ENCODE measurements at places on chromosomes 3 and 15. TPM values are rescaled to one million over a fixed set of nuclear protein-coding genes. Genes with fewer than 3 reads are reported as not detected.

DNA sequence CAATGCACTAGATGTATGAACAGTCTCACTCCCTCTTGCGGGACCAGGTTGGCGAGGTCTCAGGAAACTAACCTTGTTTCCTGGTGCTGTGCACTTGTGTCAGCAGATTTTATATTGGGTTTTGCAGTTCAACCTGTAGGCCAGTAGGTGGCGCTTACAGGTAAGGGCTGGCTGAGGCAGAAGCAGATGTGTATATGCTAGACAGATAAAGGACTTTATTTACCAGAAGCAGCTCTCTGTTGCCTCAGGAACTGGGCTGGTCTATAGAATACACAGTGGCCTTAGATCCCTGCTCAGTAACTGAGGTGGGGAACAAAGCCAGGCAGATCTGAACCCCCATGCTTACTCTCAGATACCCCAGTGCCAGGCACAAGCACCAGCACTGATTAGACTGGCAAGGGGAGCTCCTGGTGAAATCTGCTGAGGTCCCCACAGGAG, 296.8 kb downstream of the DOCK3 start:
- DNase-seq = no peak

DNA sequence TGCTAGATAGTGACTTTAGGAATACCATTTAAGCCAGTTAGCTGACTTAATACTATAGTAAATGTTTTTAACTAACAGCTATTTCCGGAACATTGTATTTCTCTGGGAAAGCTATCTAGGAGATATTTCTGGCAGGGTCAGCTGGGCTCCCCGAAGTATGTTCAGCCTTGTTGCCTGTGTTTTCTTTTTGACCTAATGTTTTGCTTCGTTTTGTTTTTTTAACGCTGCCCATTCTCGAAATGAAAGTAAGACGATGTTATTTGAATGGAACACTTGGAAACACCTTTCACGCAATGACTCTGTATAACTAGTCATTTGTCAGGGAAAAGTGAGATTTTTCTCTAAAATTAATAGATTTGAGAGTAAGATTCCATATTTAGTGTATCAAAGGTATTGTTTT, 702.9 kb upstream of the NAALADL2 start:
- DNase-seq = no peak

The SLC7A14 gene
- polyA plus RNA-seq = not detected

The PLXND1 gene
- 15.5 TPM for polyA plus RNA-seq

GRCh38 chr15:65258375-65259262, 28.1 kb downstream of the PARP16 start:
- DNase-seq = no peak

The ATG7 gene
- polyA plus RNA-seq = 10.3 TPM

GRCh38 chr3:103056542-103056941, 621.7 kb downstream of the ZPLD1 start:
- no peak for DNase-seq

GRCh38 chr3:48630407-48630806, 4.9 kb downstream of the SLC26A6 start:
- peak; percentile 30 for DNase-seq

The CCRL2 gene
- polyA plus RNA-seq = 0.55 TPM

DNA sequence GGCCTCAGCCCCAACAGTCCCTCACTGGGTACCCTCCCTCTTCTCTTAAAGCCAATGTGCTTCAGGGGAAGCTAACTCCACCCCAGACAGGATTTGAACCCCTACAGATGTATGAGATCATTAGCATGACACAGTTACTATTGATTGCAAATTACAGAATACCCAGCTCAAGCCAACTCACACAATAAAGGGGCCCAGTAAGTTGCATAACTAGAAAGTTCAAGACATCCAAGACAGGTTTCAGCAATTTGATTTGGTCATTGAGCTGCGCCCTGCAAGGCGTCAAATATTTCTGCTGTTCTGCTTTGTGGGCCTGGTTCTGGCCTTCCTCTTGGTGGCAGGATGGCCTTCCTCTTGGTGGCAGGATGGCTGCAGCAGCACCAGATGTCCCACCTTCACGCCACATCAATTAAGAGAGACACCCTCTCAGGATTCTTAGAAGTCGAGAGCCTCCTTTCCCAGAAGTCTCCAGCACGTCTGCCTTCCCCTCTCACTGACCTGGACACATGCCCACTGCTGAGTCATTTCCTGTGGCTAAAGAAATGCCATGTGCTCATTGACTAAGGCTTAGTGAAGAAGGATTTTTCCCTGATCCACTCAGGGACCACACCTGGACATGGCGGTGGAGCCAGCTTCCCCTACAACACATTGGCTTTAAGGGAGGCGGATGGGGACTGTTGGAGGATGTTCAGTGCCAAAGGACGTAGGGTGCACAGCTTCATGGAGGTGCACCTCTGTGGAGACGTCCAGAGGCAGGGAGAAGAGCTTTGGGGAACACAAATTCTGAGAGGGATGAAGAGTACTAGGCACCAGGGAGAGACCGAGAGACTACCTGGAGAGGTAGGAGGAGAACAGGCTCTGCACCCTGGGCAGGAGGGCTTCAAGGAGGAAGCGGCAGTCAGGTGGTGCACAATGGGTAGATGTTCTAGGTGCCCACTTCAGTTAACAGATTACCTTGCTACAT, 49.1 kb downstream of the DNASE1L3 start:
- no peak for DNase-seq

The PLSCR2 gene
- not detected for polyA plus RNA-seq

GRCh38 chr3:161273589-161274218, 52.6 kb downstream of the NMD3 start:
- DNase-seq = no peak

GRCh38 chr3:126743350-126743749, 39.3 kb downstream of the CHCHD6 start:
- DNase-seq = no peak

- DNase-seq = no peak
Measured at GRCh38 chr3:189718215-189718614, 87.0 kb downstream of the TP63 start.

DNA sequence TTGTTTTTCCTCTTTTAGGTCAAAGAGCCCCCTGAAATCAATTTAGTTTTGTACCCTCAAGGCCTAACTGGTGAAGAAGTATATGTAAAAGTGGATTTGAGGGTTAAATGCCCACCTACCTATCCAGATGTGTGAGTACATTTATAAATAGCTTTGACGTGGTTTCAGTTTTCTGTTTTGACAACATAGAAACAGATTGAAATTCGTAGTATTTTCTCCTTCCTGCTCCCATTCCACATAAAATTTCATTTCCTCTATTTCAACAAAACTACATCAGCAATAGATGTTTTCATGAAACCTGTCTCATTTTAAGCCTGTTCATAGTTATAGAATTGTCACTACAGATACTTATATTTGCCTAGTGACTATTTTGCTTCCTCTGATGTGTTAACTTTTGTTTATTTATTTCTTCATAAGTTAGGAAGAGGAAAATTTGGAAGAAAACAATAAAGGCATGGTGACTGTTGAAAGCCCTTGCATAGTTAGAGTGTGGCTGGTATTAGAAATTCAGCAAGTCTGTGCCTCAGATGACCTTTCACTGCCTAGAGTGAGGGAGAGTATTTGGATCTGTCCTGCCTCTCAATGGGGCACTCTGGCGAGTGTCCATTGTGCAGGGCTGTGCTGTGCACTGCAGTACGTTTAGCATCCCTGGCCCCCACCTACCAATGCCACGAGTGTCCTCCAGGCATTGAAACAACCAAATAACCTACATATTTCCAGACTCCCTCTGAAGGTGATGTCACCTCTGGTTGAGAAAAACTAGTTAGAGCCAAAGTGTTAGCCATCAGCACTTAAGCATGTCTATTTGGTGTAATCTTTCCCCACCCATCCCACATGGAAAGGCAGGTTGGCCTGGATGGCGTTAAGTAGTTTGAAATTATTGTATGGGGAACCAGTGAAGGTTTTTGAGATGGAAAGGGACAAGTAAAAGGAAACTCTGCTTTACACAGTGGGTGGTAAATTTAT, 5.9 kb downstream of the EIF2AK4 start:
- DNase-seq = no peak

DNA sequence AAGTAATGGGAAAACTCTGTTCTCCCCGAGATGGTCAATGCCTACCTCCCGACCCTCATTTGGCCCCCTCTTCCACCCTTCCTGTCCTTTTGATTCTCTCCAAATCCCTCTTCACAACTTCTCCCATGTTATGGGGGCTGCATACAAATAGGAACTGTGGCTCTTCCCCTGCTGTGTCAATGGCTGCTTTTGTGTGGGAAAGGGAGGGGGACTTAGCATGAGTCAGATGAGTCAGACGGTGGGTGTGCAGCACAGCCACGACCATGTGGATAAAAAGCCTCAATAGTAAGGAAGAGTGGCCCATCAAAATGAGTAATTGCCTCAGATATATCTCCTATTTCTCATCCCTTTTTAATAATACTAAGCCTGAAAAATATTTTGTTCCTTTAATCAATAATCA, 31.9 kb downstream of the SPATA16 start:
- DNase-seq = no peak

DNA sequence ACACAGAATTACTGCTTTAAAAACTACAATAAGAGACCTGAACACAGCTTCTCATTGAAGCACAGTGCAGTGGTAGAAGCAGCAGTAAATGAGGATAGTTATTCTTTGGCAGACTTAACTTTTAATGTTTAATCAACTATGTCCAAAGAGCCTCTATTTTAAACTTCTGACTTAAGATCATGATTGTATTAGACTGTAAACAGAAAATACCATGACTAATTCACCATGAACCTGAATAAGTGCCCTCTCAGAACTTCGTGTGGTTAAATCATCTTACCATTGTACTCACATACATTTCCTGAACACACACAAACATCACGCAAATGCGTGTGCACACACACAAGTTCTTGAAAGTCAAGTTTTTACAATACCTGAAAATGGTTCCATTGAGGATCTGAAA, 13.9 kb downstream of the CEP152 start:
- no peak for DNase-seq

GRCh38 chr3:112751564-112752512, 94.8 kb downstream of the CD200R1L start:
- no peak for DNase-seq

- peak; percentile 27 for DNase-seq
Measured at GRCh38 chr3:123421353-123422174, 27.3 kb downstream of the ADCY5 start.

The AADACL2 gene
- not detected for polyA plus RNA-seq

DNA sequence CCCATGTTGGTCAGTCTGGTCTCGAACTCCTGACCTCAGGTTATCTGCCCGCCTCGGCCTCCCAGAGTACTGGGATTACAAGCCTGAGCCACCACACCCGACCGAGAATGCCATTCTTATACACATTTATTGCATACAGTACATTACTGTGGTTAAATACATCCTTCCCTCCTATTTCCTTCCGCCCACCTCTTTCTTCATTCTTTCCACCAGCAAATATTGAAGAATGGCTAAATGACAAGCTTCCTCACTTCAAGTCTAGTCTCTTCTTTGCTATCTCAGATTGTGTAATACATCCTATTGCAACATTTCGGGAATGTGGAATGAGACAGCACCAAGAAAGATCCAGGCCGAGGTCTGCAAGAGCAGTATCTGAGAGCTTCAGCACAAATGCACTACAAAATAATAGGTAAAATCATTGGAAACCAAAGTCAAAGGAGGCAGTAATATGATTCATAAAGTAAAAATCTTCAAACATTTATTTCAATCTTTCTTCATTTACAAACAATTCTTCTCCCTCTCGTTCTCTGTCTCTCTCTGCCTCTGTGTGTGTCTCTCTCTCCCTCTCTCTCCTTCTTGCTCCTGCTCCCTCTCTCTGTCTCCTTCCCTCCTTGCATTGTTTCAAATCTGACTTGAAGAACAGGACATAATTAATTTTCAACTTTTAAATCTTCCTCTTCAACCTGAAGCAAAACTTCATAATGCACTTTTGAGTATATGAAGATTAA, 94.7 kb upstream of the TGFBR2 start:
- no peak for DNase-seq

DNA sequence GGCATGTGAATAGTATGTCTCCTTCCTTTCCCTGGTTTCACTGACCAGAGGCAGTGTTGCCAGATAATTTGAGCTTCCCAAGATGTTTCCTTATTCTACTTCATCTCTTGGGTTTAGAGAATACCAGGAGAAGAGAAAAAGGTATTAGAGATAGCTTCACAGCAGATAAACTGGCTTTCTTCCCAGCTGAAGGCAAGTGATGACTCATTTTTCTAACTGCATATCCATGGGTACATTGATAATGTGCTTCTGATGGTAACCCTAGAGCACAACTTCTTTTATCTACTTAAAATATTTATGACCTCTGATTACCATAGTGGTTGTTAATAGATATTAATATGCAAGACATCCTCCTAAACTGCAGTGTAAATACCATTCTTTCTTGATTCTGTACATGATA, 34.6 kb upstream of the CMTM8 start:
- no peak for DNase-seq

The TSEN2 gene
- polyA plus RNA-seq = 30.9 TPM

DNA sequence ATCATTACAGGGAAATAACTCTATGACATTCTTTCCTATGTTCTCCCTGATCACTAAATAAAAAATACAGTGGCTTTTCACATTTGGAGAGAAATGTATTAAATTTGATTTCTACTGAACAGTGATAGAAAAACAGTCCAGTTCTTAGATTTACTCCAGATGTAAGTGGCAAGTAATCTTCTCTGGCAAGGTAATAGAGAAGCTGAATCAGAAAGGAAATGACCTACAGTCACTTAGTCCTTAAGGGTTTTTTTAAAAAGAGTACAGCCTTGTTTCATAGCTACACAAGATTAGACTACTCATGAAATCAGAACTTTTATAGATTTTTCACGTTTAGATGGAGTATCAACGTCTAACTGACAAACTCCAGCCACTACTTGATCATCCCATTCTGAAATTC, 236.9 kb downstream of the CADPS start:
- DNase-seq = no peak

The PYGO1 gene
- 3.8 TPM for polyA plus RNA-seq

DNA sequence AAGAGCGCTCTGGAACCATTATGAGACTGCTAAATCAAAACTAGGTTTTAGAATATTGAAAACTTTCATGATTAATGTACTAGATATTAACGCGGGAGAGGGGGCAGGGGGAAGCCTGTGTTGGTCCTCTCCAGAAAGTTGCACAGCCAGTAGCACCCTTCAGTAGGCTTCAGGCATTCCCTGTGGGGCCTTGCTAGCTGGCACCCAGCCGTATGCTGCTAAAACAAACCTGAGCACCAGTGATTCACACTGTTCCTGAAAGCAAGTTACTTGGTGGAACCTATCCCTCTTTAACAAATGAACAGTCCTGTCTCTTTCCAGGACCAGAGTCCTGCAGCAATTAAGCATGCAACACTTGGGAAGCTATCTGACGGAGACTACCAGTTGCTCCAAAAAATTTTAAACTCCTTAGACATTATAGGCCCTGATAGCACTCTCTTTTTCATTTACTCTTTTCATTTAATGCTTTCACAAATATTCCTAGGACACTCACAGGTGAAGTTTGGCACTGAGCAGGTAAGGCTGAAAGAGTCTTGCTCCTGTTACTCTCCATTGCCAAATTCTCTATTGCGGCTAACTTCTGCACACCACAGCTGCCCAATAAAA, 1.2 kb upstream of the ATRIP start:
- no peak for DNase-seq
